ENCODE measurements at places on chromosomes 11 and 22.

DNA sequence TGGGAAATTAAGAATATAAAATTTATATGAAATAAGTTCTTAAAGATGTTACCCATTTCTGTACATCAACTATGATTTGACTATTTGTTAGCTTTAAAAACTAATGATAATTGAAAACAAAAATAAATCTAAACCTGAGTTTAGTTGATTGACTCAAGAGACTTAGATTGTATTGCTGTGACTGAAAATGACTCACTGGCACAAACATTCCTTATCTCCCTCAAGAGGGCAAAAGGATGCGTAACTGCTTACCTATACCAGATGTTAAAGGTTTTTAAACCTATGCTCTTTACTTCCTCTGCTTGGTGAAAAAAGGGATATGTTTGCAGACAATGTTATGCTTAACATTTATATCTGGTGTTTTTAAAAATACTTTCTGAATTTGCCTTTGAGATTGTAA is 30.3 kb downstream of the ATM start:
- peak; percentile 26 for DNase-seq

DNA sequence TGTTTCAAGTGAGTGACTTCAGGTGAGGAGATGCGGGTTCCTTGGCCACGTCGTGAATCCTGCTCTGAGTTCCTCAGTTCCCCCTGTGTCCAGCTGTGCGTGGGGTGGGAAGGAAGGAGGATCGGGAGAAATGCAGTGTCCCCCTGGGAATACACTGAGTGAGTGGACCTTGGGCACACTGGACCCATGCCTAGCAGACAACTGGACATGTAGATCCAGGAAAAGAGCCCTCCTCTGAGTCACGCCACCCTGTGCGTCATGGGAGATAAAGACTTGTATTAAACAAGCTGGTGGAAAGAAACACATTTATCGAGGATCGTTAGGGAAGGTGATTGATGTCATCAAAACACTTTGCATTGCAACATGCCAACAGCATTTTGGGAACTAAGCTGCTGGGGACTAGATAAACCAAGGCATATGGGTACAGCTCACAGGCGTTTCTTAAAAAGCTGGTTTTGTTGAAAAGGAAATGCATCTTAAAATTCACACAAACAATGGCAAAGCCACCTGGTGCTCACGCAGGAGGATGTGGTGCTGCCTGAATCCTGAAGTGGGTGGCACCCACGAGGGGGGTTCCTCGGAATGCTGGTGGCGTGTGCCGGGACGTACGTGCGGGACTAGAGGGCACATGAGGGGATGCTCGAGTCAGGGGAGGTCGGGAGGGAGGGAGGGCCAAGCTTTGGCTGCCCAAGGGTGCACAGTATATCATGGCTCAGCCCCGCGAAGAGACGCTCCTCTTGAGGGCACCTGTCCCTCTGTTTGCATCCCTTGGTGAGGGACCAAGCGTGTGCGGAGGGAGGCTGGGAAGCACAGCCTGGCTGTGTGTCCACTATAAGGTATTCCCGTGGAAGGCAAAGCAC is 303.5 kb downstream of the TBC1D22A start:
- DNase-seq = no peak

GRCh38 chr11:75236062-75236461 is 4.5 kb upstream of the TPBGL start:
- DNase-seq = no peak

DNA sequence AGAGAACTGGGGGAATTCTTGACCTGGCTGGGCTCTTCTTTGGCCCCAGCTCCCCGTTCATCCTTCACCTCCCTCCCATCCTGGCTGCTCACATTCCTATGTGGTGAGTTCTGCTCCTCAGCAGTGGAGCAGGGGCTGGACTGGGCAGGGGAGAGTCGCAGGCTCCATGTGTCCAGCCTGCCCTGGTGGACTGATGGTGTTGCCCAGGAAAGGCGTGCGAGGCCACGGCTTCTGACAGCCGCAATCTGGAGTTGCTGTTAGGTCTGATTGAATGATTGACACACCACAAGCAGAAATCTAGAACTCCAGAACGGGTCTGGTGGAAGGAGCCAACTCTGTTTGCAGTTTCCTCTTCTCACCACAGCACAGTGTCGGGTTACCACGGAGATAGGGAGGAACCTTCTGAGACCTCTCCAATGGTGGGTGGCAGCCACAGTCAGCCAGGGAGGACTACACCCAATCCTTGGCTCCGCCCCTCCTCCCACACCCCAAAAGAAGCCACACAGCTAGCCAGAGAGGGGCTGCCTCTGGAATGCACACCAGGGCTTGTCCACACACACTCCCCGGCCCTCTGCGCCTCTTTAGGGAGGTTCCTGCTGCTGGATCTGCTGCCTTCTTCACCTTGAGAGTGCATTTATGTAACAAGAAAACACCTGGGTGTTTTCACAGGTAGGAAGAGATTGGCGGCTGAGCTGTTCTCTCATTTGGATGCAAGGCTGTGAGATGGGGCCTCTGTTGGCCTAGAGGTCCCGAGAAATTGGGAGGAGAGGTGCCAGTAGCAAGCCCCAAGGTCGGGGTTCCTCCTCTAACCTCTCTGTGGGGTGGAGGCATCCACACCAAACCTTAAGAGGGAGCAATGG is 56.4 kb upstream of the CD44 start:
- peak; percentile 97 for DNase-seq

GRCh38 chr11:2259466-2259830 is 10.9 kb downstream of the ASCL2 start:
- DNase-seq = no peak
